ENCODE measurements at places on chromosomes 6 and 20.

- no peak for DNase-seq
Observed at GRCh38 chr6:83273596-83273995, 80.4 kb downstream of the RWDD2A start.

- DNase-seq = no peak
Observed at GRCh38 chr6:50070101-50070500, 20.4 kb upstream of the DEFB112 start.

- no peak for DNase-seq
Observed at GRCh38 chr6:112938650-112939049, 591.5 kb downstream of the RFPL4B start.

DNA sequence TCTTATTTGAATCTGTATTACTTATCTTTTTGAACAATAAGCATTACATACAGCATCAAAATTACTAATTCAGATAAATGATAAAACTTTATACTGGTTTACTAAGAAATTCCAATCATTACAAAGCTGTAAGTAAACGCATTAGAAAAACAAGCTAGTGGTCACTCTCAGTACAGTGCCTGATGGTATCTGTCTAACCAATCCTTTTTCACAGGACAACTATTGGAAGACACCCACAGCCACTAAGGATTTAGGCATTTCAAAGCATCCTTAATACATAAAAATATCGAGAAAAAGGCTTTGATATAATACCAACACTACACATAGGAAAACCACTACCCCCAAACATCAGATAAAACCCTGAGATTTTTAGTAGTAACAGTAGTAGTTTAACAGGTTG lies 2.6 kb downstream of the CD164 start:
- DNase-seq = no peak

DNA sequence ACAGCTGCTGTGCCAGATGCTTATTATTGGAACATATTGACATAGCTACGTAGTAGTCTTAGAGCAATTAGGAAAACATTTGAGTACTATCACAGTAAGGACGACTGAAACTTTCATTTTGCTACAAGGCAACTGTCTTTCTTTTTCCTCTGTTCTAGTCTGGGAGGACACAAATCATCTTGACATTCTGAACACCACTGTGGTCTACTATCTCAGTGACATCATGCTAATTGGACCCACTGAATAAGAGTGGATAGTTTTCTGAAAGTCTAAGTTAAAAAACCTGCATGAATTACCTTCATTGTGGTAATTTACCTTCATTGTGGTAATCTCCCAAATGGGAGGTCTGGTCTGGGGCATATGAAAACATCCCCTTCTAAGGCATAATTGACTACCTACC lies 163.3 kb upstream of the MOCS1 start:
- no peak for DNase-seq

GRCh38 chr6:157853902-157854502 lies 31.0 kb downstream of the SNX9 start:
- no peak for DNase-seq

DNA sequence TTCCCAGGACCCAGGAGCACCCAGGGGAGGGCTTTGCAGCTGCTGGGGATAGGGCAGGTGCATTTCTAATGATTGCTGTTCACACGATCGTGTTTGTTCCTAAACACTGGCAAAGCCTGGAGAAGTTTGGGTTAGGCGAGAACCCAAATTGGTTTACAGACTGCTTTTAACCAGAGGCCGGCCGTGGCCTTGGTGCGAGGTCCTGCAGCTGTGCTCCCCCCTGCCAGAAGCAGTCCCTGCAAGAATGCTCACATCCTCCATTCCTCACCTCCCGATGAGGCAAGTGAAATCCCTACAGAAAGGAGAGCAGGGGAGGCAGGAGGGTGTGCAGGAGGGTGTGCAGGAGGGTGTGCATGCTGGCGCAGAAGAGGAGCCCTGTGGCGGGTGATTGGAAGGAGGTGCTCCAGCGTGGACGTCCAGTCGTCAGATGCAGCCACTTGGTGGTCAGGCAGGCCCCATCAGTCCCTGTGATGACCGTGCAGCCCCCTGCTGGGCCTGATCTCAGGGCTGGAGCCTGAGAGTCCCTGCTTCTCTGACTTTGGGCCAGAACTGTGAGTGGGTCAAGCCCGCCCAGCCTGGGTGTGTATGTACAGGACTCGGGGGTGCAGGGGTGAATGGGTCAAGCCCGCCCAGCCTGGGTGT lies 55.7 kb upstream of the FRMD1 start:
- DNase-seq = no peak

DNA sequence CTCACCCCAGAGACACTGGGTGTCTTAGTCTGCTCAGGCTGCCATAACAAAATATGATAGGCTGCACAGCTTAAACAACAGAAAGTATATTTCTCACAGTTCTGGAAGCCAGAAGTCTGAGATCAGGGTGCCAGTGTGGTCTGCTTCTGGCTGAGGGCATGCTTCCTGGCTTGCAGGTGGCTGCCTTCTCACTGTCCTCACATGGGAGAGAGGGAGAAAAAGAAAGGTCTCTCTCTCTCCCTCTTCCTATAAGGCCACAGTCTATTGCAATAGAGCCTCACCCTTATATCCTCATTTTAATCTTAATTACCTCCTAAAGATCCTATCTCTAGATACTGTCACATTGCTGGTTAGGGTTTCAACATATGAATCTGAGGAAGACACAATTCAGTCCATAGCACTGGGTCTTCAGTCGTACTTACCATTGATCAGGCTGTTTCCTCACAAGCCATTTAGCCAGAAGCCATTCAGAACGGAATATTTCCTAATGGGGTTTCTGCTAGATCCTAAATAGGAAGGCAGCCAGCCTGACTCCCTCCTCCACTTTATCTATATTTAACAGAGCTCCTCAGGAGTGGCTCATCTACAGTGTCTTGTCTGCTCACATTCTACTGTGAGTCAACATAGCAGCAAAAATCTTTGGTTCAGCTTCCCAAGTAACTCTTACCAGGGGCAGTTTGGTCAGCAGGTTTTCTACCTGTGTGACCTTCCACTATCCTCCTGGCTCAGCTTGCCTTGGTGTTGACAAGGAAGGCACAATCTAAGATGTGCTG lies 42.2 kb downstream of the CD164 start:
- no peak for DNase-seq

GRCh38 chr6:140393665-140394540 lies 1019.5 kb upstream of the CITED2 start:
- DNase-seq = no peak

- DNase-seq = no peak
Observed at GRCh38 chr20:25464501-25465242, 57.2 kb downstream of the GINS1 start.

GRCh38 chr6:144377586-144378210 lies 92.6 kb downstream of the UTRN start:
- no peak for DNase-seq

GRCh38 chr6:116475141-116475540 lies 14.0 kb downstream of the CALHM6 start:
- DNase-seq = no peak

DNA sequence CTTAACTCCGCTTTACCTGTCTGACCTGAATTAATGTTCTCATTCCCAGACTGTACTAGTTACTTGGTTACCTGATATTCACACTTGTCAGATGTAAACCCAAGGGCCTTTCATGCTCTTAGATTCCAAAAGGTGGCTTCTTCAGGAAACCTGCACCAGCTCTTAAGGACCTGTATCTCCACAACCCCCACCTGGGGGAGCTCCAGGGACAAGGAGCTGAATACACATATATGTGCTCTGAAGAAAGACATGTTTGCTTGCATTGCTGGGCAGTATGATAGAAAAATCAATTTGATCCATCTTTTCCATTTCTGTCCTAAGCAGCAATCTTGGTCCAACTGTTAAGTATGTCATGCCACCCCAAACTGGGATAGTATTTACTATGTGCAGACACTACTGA lies 64.8 kb upstream of the POU3F2 start:
- DNase-seq = no peak

- no peak for DNase-seq
Observed at GRCh38 chr6:27092316-27092692, 155.2 kb upstream of the PRSS16 start.

DNA sequence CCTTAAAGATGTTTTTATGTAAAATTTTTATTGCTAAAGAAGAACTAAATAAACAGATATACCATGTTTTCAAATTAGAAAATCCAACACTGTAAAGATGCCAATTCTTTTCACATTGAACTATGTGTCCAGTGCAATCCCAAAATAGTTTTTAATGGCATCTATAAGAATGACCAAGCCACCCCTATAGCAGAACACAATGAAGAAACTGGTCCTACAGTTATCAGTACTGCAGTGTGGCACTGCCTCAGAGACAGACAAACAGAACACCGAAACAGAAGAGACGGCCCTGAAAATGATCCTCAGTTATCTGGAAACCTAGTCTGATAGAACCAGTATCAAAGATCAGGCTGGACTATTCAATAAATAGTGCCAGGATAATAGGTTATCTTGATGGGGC lies 41.9 kb downstream of the KIF13A start:
- no peak for DNase-seq

- DNase-seq = no peak
Observed at GRCh38 chr6:149164199-149164750, 153.2 kb upstream of the TAB2 start.

DNA sequence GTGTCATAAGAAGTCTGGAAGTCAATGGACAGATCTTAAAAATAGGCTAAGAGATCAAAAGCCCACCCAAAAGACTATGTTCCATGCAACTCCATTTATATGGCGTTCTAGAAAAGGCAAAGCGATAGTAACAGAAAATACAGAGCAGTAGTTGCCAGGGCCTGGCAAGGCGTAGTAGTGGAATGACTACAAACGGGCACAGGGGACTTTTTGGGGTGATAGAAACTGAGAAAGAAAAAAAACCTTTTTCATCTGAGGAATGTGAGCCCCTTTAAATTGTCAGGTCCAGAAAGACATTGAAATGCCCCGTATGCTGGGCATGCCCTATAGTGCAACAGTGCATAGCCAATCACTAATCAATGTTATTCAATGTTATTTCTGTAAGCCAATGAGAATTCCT lies 47.2 kb upstream of the FAM50B start:
- DNase-seq = no peak

GRCh38 chr20:60422848-60423247 lies 464.6 kb downstream of the CDH26 start:
- DNase-seq = no peak

DNA sequence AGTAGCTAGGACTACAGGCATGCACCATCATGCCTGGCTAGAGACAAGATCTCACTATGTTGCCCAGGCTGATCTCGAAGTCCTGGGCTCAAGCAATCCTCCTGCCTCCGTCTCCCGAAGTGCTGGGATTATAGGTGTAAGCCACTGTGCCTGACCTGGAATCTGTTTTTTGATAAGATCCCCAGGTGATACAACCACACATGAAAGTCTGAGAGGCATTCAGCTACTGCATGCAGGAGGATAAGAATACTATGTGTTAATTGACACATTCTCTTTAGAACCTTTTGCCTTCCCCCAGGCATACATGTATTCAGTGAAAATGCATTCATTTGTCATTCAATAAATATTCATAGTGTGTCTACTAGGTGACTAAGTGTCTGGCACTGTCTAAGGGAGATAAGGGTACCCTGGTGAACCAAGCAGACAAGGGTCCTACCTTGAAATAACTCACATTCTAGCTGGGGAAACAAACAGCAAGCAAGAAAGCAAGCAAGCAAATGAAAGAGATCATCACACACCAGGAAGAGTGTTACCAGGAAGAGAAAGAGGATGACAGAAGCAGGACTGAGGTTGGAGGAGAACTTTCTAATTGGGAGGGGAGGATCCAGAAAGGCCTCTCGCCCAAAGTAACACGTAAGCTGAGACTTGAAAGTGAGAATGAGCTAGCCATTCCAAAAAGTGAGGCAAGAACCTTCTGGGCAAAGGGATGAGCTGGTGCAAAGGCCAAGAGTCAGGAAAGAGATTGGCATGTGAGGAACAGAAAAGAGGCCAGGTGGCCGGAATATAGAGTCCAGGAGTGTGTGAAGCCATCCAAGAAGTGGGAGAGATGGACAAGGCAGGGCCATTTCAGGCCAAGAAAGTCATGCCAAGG lies 6.5 kb downstream of the GFOD1 start:
- no peak for DNase-seq

- DNase-seq = no peak
Observed at GRCh38 chr6:3072798-3073197, 4.5 kb downstream of the RIPK1 start.

DNA sequence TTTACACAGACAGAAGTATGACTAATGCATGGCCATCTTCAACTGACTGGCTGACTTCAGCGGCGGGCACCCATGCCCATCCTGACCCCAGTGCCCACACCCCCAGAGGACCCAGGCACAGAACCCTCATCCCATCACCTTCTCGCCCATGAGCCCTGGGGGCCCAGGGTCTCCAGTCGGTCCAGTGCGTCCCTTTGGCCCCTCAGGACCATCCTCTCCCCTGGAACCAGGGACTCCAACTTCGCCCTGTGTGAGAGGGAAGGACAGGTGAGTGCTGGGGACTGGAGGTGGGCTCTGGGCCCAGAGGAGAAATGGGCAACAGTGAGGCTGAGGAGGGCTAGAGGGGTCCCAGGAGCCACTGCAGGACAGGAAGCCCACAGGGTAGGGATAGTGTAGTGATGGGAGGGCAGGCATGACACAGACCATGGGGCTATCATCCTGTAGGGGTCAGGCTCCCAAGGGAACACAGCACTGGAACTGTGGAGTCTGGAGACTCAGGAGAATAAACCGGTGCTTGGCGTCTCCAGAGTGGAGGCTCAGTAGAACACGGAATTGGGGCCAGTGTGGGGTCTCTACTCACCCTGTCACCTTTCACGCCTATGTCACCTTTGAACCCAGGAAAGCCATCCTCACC lies 16.7 kb downstream of the COL11A2 start:
- no peak for DNase-seq

DNA sequence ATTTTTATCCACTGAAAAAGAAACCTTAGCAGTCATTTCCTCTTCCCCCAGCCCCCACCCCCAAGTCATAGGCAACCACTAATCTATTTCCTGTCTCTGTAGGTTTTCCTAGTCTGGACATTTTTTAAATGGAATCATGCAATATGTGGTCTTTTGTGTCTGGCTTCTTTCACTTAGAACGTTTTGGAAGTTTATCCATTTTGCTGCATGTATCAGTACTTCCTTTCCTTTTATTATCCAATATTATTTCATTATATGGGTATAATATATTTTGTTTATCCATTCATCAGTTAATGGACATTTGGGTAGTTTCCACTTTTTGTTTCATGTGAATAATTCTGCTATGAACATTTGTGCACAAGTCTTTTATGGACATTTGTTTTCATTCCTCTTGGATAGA lies 99.3 kb upstream of the BMP5 start:
- DNase-seq = no peak

DNA sequence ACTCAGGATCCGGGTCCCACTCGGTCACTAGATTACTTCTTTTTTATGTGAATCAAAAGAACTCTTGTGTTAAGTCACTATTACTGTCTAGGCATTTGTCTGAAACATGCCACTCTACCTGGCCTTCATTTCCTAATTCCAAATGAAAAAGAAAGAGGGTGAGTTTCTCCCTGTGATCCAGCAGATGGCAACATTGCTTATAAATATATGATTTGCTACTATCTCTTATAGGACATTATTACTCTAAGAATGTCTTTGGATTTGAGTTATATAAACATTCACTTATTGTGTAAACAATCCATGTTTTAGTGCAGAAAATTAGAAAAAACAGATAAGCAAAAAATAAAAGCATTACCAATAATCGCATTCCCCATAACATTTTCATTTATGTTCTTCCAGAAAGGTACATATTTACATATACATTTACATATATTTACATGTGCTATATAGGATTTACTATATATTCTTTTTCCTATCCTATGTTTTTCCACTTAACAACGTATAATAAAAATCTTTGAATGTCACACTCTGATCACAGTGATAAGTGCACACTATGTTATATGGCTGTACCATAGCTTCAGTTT lies 66.9 kb downstream of the FAXC start:
- DNase-seq = no peak

Measured in aorta (tissue), 5 donors.